8988T (cell line): ENCODE measurements at places on chromosomes 2 and 18.

- DNase-seq: no peak
These were observed 53.7 kb downstream of the SGPP2 start for GRCh38 chr2:222477962-222478608.

- no peak for DNase-seq
These were observed 145.1 kb downstream of the B3GNT2 start for GRCh38 chr2:62340994-62341484.

GRCh38 chr2:10405448-10405847 is 42.7 kb downstream of the ODC1 start:
- peak; percentile 98 for DNase-seq

- no peak for DNase-seq
These were observed 21.1 kb downstream of the NBAS start for GRCh38 chr2:15539999-15540398.

GRCh38 chr2:37000318-37000717 is 34.0 kb upstream of the STRN start:
- DNase-seq: no peak

DNA sequence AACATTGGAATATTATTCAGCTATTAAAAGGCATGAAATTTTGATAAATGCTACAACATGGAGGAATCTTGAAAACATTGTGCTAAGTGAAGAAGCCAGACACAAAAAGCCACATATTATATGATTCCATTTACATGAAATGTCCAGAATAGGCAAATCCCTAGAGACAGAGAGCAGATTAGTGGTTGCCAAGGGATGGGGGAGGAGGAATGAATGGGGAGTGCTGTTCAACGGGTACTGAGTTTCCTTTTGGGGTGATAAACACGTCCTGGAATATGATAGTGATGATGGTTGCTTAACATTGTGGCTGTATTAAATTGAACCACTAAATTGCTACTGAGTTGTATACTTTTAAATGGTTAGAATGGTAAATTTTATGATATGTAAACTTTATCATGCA is 8.9 kb upstream of the TWSG1 start:
- DNase-seq: no peak

DNA sequence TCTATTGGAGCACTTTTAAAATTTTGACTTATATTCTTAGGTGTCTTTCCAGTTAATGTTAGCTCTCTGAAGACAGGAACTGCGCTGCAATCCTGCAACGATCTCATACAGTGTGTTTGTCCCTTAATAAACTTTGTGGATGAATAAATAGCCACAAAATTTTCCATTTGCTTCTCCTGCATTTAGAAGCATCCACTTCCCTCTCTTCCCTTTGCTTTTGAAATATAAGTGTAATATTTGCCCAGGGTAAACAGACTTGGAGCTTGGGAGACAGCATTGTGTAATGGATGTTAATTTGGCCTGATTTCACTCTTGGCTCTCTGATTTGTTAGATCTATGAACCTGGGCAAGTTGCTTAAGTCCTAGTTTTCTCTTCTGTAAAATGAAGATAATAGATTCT is 58.2 kb upstream of the CD28 start:
- no peak for DNase-seq

- no peak for DNase-seq
These were observed 15.1 kb downstream of the AAK1 start for GRCh38 chr2:69628325-69629021.

- no peak for DNase-seq
These were observed 16.1 kb downstream of the MBOAT2 start for GRCh38 chr2:8987410-8987809.

DNA sequence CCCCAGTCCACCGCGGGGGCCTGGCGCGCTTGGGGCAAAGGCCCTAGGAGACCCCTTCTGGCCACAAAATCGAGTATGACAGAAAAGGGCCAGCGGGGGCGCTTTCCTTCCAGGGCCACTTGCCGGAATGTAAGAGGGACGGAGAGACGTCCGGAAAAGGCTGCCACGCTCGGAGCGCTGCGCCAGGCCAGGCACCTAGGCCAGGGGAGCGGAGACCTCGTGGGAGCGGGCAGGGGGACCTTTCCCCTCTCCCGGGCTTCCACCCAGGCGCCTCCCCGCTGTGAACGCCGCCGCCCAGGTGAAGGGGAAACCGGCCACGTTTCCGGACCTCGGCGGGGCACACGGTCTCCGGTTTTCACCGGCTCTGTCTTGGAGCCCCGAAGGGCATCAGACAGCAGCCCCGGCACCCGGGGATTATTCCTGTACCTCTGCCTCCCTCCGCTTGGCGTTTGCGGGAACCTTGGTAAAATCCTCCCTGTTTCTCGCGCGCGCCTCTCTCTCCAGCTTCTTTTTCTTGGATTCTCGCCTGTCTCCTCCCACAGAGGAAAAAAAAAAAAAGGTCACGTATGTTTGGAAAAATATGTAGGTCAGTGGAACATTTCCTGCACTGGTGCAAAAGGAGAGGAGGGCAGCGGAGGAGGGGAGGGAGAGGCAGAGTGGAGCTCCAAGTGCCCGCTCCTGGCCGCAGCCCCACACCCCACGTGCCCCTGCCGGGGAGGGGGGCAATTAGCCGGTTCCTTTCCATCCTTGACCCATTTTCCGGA is 1.2 kb upstream of the NPAS2 start:
- peak; percentile 81 for DNase-seq

DNA sequence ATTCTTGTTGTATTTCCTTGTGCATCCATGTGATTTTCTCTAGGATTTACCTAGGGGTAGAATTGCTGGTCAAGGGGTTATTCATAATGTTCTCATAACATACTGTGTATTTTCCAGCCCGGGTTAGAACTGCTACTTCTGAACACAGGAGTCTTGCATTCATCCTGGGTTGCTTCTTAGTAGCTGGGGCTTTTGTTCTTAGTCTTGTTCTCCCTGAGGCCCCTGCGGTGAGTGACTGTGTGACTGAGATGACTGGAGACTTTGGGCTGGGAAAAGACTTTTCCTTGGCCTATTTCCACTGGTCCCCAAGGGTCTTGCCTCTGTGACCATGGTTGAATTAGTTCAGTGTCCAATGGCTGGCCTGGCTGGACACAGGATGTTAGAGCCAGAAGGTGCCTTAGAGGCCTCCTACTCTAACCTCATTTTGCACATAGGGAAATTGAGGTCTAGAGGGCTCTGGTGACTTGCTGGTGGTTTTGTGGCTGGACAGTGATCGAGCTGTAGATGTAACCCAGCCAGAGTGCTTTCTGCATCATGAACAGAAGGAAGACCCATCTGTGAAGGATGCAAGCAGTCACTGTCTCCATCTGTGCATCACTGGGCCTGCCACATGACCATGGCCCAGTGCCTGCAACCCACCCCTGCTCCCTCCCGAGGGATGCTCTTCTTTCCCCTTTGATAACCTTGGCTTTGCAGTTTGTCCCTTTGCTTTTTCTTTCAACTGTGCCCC is 233.3 kb downstream of the FHOD3 start:
- no peak for DNase-seq

GRCh38 chr18:11324510-11324909 is 175.1 kb upstream of the PIEZO2 start:
- no peak for DNase-seq

- no peak for DNase-seq
These were observed 165.6 kb upstream of the HDAC4 start for GRCh38 chr2:239566162-239566994.

DNA sequence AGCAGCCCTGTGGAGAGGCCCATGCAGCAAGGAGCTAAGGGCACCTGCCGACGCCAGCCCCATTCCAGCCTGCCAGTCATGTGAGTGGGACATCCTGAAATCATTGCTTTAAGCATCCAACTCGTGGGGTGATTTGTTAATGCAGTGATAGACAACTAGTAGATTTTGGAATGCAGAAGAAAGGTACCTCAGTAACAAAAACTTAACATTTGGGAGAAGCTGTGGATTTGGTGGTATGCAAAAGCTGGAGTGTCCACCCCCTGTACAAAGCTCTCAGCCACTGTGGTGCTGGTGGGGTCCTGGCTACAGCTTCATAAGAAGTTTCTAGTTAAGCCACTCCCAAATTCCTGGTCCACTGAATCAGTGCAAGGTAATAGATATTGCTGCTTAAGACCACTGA is 37.2 kb upstream of the GNAL start:
- no peak for DNase-seq

GRCh38 chr18:65721619-65722018 is 29.2 kb upstream of the CDH7 start:
- DNase-seq: no peak

- DNase-seq: no peak
These were observed 238.4 kb downstream of the ZNF521 start for GRCh38 chr18:25113566-25113965.
